ENCODE measurements at places on chromosomes 12 and 14.

DNA sequence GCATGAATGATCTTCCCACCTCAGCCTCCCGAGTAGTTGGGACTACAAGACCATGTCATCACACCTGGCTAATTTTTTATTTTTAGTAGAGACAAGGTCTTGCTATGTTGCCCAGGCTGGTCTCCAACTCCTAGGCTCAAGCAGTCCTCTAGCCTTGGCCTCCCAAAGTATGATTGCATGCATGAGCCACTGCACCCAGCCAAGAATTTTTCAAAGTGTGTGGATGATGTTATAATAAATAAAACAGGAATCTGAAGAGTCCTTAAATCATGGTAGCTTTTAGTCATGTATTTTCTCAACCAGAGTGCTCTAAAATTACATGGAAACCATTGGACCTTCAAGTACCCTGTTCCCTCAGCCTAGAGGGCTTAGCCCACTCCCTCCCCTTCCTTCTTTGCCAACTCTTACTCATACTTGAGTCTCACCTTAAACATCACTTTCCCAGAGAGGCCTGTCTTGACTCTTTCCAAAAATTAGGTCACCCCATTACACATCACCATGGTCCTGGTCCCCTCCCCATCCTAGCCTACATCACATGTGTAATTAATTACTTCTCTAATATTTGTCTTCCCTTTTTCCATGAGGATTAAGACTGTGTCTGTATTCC, 52.2 kb upstream of the BICDL1 start:
- no peak for ATAC-seq

DNA sequence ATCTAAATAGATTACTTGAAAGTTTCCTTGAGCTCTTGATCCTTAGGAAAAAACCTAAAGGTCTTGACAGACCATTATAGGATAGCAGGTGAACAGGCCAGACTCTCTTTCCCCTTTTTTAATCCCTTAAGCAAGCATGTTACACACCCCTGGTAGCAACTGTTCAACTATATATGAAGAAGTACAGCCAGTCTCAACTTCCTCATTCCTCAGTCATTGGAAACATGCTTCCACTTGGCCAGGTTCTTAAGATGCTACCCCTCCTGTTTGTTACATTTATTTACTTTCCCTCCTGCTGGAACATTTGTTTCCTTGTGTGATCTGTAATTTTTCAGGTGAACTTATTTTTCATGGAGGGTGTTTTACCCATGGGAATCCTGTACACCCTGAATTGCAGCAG, 124.1 kb downstream of the ARMH4 start:
- ATAC-seq = no peak

GRCh38 chr14:72615451-72616121, 278.3 kb downstream of the DPF3 start:
- peak; percentile 48 for ATAC-seq

- no peak for ATAC-seq
Measured at GRCh38 chr12:56626701-56627100, 3.4 kb downstream of the BAZ2A start.

DNA sequence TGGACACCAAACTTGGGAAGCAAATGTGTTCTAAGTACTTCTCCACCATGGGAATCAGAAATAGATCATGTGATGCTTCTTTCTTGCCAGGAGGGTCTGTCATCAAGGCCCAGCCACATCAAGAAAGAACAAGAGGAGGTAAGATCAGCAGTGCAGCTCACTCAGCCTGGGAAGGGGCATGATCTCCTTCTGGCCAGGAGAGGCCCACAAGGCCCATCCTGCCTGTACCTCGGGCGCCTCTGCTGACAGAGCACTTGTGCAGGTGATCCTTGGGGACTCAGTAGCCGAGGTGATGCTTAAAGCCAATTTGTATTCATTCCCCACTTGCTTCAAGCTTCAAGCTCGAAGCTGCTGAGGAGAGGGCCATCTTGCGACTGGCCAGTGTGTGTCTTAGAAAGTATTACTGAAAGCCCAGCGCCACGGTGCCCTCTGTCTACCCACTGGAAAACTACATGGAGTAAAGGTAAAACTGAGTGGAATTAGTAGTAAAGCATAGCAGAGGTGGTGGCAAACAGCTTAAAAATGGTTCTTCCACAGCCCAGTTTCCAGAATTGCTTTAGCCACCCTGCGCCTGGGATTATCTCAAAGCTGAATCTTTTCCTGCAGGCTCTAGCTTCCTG, 26.2 kb downstream of the RTRAF start:
- ATAC-seq = peak; percentile 78

DNA sequence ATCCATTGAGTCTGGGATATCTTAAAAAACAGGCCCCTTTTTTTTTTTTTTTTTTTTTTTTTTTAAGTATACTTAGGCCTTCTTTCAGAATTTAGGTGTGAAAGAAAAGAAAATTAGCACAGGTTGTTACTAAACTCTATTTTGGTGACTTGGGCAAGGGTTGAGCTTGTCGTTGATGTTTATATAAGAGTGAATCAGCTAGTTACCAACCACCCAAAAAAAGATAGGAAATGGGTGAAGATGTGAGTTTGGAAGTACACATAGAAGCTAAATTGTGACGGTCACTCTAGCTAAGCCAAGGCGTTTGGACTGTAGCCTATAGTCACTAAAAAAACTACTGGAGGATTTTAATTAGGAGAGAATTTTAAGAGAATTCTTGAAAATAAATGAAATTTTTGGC, 1247.2 kb downstream of the AACS start:
- ATAC-seq = no peak

GRCh38 chr12:93514853-93515252, 47.5 kb downstream of the MRPL42 start:
- ATAC-seq = peak; percentile 84

- ATAC-seq = no peak
Measured at GRCh38 chr12:662566-663292, 516 bp downstream of the NINJ2 start.
